HCEC 1CT (cell line): ENCODE measurements at places on chromosomes 2 and 18.

DNA sequence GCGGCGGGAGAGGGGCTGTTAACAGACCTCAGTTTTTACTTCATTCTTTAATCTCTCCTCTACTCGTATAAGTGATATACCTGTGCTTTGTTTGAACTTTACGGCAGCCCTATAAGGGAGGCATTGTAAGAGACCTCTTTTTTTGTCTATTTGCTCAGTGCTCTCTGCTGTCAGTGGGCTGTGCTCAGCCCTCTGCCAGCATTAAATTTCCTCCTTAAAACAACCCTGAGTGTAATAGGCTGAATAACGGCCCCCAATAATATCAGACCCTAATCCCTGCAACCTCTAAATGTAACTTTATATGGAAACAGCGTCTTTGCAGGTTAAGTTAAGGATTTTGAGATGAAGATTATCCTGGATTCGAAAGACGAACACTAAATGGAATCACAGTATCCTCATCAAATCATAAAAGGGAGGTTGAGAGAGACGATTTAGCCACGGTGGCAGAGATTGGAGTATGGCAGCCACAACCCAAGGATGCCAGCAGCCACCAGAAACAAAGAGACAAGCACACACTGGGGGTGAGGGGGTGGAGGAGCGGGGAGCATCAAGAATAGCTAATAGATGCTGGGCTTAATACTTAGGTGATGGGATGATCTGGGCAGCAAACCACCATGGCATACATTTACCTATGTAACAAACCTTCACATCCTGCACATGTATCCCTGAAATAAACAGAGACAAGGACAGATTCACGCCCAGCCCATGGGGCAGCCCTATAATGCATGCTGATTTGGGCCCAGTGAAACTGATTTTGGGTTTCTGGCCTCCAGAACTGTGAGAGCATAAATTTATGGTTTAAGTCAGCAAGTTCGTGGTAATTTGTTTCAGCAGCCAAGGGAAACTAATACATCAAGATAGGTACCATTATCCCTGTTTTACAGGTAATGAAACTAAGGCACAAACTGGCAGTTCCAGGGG is 894 bp upstream of the FARSB start:
- no peak for DNase-seq

- DNase-seq = no peak
These were observed 135.7 kb downstream of the INHBB start for GRCh38 chr2:120481446-120482194.

DNA sequence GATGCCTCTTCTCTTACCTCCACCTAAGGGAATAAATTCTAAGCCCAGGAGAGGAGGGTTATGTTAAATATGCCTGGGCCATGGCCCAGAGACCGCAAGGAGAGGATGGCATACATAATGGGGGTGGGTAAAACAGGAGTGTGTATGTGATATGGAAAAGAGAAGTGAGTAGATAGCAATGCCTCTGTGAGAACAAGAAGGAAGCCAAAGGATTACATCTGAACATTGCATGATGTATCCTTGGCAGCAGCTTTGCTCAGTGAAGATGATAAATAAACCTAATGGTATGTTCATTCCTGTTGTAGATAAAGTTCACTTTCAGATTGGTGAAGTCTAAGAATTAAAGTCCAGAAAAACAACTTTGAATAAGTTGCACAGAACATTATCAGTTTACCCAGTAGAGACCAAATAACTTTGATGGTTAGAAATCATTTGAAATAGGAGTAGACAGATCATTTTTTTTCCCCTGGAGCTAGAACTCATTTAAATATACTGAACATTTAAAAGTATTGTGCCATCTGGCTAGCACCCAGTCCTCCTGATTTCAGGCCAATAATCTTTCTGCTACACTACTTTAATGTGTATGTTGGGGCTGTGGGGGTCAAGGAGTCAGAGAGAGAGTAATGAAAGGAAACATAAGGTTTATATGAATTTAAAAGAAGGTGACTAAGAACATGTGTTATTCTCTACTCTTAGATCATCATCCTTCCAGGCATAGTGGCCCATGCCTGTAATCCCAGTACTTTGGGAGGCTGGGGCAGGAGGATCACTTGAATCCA is 231.7 kb downstream of the PARD3B start:
- DNase-seq = peak; percentile 57

- DNase-seq = no peak
These were observed 58.3 kb upstream of the PNPT1 start for GRCh38 chr2:55751966-55752365.

- DNase-seq = no peak
These were observed 30.1 kb upstream of the SERPINE2 start for GRCh38 chr2:224069172-224069571.

GRCh38 chr2:9378433-9379390 is 44.6 kb downstream of the ITGB1BP1 start:
- DNase-seq = peak; percentile 84

DNA sequence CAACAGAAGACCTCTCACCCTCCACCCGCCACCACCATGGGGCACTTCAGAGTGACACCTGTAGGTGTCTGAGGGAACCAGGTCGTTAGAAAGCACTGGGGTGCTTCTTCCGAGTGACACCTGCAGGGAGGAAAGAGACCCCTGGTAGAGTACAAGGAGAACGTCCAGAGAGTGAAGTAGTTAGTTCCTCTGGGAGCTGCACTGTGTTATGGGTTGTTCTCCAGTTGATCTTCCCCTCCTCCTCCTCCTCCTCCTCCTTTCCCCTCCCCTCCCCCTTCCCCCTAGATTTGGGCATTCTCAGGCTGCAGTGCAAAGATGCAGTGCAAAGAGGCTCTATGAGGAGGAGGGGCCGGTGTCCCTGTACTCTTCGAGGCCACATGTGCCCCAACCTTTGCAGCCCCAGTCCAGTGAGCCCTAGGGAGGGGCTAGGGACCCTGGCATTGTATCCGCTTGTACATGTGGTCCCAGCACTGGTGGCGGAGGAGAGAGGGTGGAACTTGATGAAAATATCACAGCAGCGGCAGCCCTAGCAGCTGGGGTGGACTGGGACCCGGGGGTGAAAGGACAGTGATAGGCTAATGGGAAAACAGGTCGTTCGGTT is 850 bp downstream of the DNAJB2 start:
- no peak for DNase-seq

GRCh38 chr2:1715184-1716013 is 28.9 kb downstream of the PXDN start:
- no peak for DNase-seq

DNA sequence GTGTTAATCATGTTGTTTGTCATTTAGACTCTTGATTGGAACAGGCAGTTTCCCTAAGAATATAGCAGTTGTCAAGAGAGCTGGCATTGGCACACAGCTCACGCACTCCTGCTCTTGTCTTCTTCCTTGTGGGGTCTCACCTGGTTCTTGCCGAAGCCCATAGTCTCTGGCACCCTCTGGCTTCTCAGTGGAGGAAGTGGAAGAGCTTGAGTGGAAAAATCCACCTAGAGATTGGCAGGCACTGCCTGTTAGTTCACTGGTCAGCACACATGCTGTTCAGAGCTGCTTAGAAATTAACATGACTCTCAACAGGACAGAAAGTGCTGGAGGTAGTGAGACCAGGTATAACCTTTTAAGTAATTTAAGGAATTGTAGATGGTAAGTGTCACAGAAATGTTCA is 28.3 kb downstream of the SCTR start:
- DNase-seq = no peak

DNA sequence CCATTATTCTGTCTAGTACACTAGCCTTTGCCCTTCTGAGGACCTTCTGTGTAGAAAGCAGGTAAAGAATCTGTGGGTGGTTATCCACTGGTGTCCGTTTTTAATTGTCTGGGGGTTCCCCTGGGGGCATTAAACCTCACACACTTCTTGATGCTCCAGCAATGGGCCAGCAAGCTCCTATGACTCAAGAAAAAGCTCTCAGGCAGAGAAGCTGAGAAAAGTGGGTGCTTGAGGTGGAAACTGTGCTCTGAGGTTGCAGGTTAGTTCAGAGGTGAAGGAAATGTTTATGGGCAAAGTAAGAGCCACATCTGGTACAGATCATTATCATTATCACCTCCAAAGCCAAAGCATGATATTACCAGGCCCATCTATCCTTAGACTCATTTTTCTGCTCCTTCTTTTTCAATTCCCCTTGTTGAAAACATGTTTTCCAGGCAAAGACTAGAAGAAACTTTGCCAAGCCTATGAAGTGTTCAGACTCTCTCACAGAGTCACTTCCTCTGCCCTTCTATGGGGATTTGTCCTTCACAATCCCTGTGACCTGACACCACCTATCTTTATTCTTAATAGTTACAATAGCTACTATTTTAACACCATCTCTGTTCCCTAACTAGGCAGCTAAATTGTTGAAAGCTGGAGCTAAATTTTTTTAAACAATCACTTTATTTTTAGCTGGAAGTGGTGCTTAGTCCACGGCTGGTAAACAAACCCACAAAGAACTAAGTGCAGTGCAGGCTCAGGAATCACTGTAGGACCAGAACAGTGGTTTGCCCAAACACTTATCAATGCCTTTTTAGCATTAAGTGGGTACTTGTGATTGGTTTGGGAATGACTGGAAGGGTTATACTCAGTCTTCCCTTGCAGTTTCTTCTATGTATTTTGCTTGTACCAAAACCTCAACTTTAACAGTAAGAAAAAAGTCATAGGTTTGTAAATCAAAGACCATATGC is 512.8 kb upstream of the POU3F3 start:
- no peak for DNase-seq

- DNase-seq = no peak
These were observed 131.5 kb upstream of the SMAD2 start for GRCh38 chr18:48061781-48062570.

GRCh38 chr2:120441744-120442471 is 96.0 kb downstream of the INHBB start:
- no peak for DNase-seq

DNA sequence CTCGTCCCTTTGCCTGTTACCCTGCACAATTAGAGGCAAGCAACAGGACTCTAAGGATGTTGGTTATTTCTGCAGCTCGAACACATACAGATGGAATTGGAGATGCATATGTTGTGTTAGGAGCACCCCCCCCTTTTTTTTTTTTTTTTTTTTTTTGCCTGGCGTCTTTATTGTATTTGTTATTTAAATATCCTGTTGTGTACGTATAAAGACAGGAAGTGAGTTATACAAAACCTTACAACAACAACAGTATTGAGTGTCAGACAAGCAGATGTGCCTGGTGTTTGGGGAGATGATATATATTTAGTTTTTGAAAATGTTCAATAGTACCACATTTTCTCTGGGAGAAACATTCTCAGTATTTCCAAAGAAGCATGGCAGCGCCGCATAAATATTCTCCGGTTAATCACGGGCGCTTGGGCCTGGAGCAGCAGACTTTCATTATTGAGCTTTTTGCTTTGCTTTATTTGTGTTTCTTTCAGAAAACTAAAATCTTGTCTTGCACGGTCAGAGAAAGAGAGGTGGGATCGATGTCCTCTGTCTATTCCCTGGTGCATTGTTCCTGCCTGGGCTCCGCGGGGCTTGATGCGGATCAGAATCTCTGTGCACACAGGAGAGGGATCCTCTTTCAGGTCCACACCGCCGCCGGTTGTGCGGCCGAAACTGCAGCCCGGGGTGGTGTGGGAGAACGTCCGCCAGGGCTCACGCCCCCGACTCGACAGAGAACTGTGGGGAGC is 23.2 kb upstream of the ZNF516 start:
- DNase-seq = peak; percentile 65

- DNase-seq = no peak
These were observed 219.4 kb downstream of the TWIST2 start for GRCh38 chr2:239067196-239067865.

GRCh38 chr2:1705557-1706076 is 38.7 kb downstream of the PXDN start:
- DNase-seq = no peak

DNA sequence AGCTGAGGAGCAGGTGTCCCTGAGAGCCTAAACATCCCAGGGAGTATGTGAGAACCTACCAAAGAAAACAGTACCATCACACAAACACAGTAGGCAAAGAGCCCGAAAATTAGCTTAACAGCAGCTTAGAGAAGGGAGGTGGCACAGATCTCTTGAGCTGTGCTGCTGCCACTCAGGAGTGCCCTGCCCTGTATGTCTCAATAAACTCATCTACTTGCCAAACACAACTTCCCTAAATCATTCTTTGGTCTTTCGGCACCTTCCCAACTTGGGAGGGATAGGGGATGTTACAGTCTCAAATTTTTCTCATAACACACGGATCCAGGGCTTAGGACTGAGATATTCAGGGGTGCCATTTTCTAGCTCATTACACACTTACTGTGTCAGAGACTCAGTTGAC is 45.3 kb upstream of the C1D start:
- no peak for DNase-seq

GRCh38 chr18:1578505-1578904 is 673.8 kb downstream of the ADCYAP1 start:
- DNase-seq = no peak

- DNase-seq = no peak
These were observed 114.3 kb upstream of the MCFD2 start for GRCh38 chr2:47029737-47030524.

DNA sequence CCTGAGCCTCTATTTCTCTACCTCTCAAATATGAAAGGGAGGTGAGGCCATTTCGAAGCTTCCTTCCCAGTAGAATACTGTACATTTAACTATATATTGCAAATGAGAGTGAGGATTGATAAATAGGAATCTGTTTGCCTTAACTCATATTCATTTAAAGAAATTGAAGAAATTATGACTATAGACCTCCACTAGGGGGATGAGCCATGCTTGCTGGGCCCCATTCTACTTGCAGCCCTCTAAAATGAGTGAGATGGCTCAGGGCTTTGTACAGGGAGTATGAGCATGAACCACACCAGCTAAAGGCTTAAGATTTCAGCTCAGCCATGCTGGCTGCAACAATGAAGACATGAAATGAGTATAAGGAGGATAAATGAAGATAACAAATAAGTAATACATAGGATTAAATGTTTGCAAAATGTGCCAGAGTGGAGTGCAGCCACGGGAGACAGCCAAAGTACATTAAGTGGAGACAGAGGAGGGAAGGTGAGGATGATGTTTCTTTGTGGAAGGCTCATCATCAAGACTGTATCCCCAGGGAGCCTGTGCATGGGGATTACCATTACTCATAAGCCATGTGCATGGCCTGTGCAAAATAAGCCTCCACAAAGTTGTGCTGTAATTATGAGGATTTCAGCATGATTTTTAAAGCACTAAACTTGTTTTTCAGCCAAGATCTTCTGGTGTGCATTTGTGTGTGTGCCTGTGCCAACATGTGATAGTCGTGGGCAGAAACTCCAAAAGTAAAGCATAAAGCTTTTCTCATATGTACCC is 300.8 kb downstream of the CNTNAP5 start:
- DNase-seq = no peak

GRCh38 chr2:106065268-106065982 is 128.7 kb downstream of the UXS1 start:
- no peak for DNase-seq

DNA sequence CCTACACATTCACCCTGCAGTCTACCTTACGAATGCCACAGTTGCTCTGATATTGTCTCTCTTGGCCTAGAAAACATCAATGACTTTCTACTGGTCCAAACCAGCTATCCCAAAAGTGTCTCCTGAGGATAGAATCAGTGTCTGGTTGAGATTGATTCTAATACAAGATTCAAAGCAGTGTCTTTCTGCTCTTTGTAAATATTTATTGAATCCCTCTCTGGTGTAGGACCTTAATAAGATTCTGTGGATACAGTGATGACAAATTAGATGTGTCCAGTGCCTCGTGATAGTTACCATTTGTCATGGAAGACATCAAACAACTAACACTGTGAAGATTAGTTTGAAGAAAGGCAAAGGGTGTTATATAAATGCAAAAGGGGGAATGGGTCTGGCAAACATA is 380.7 kb upstream of the TRIB2 start:
- DNase-seq = no peak

- peak; percentile 24 for DNase-seq
These were observed 179.4 kb downstream of the ALPK2 start for GRCh38 chr18:58449464-58449863.
